ENCODE measurements at places on chromosomes 3 and 15.

GRCh38 chr15:89492934-89493631, 3.3 kb downstream of the RHCG start:
- no peak for DNase-seq

DNA sequence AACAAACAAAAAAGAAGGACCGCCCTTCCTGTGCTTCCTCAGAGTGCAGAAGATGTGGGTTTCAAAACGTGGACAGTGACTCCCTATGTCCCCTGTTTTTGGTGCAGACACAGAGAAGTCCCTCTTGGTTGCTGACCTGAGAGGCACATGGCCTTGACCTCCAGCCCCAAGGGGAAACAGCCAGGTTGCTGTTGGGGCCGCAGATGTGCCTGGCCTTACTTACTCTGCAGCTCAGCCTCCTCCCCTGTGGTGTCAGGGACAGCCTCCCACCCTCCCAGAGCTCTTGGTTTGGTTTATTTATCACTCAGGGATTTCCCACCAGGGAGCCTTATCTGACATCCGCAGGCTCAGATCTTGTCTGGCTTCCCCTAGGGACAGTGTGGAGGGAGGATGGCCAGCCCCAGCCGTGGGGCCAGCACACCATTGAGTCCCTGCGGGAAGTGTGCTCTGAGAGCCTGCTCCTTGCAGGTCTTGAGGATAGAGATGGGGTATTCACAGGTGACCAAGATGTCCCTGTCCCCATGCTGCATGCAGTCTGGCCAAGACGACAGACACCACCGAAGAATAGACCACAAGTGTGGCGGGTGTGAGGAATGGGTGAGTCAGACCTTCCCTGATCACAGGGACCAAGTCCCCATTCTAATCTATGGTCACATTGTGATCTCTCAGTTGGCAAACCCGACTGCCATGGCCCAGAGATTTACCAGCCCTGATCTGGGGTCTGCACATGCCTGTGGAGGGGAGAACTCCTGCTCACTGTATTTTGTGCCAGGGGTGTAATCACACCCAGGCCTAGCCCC, 134.3 kb upstream of the ABHD17C start:
- no peak for DNase-seq

GRCh38 chr3:55654123-55654760, 167.1 kb upstream of the WNT5A start:
- DNase-seq: peak; percentile 73

DNA sequence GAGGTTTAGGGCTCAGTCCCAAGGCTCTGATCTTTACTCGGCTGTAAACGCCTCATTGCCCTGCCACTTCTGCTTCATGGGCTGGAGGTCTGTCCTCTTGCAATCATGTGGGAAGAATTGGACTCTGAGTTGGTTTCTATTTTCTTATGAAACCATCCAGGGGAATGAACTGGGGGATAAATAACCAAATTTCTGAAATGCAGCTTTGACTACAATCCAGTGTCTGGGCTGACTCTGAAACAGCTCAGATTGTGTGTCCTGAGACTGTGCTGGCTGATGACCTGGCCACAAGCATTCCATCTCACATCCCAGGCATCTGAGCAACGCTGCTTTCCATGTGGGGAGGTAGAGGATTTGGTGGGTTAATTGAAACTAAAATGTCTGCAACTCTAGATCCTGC, 71.0 kb upstream of the GALNT15 start:
- DNase-seq: no peak

- no peak for DNase-seq
These were observed 2.7 kb upstream of the ITIH3 start for GRCh38 chr3:52791928-52792327.

GRCh38 chr15:67307889-67308597, 53.5 kb downstream of the IQCH start:
- no peak for DNase-seq

DNA sequence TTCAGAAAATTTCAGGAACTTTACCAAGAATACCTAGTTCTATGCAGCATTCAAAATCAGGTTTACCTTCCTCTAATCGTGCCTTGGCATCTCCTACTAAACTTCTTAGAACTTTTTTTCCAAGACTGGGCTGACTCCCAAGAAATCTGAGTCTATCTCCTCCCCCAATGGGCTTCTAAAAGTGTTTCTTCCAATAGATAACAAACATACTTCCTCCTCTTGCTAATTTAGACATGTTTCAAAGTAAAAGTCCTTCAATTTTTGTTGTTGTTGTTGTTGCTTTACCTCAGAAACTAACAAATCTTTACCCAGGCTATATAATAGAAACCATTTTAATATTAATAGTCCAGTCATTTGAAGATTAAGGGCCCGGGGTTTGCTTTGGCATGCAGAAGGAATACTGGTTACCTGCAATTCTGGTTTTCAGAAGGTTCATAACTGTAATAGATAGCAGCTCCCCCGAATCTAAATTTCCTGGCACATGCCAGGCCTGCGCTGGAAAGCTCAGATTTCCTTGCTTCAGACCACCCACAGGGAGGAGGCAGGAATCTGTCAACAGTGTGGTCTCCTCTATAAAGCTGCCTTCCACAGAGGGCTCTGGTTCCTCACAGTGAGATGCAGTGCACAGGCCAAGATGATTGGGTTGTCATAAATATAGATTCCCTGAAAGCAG, 188.7 kb downstream of the THRB start:
- DNase-seq: no peak

DNA sequence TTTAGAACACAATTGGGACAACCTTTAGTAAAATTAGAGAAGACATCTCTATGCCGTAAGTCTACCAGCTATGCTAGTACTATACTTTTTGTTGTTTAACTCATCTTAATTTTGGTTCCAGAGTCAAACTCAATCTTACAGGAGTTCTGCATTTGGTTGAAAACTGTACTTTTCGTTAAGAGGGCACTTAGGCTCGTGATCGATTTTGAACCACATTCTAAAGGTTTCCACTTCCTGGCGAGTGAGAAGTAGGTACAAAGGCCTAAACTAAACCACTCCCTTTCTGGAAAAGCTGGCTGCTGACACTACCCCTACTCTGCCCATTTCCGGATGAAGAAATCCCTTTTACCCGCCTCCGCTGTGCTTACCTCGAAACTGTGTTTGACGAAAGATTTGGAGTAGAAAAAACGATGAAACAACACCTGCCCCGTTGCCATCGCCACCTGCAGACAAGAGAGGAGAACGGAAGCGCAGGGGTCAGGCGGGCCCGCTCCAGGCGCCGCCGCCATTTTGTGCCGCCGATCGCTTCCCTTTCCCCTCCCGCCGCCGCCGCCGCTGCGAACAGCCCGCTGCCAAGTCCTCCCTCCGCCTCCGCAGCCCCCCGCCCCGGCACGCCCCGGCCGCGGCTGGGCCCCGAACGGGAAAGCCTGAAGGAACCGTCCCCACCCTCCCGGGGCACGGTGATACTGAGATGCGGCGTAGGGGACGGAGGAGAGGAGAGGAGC, 748 bp downstream of the CCNL1 start:
- DNase-seq: no peak

- no peak for DNase-seq
These were observed 88.4 kb upstream of the PLSCR4 start for GRCh38 chr3:146339349-146339748.

DNA sequence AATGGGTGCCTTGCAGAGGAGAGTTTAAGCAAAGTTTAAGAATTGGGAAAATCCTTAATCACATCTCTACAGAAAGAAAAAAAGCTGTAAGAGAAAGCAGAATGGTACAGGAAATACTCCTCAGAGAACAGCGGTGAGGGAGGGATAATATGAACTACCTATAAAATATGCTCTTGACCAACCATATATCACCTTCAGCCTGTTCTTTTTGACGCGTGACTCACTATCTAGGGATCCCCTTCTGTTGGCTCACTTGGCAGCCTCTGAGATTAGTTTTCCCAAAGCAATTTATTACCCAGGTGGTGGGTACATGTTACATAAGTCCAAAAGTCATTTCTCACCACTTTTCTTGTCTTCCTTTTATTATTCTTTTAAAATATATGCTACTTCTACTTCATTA, 97.7 kb downstream of the CNTN6 start:
- no peak for DNase-seq

DNA sequence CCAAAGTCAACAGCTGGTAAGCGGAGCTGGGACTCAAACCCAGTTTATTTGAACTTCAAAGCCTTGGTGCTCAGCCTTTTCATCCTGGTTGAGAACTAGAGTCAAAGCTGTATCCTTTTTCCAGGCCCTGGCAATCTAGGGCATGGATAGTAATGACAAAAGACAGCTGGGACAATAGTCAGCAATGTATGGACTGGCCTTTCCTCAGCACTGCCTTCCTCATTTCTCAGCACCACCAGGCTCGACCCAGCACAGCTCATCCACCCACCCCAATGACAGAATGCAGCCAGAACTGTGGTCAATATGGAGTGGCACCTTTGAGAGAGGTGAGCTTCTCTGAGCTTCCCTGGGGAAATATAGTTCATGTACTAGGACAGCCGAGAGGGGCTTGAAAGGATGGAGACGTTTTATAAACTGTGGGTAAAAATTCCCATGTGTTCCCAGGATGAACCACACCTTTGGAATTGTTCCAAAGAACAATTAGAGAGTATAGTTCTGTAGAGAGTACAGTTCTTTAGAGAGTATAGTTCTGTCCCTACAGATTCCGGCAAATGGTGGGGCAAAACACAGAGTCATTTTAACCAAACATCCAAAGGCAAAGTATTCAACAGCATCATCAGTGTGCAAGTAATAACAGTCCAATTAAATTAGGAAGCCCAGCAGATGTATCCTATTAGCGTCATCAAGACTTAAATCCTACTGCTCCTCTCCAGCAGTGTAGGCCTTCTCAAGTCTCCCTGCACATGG, 30.2 kb upstream of the IREB2 start:
- DNase-seq: no peak
